ENCODE measurements at places on chromosomes 7 and 10.

- DNase-seq: no peak
These were observed 53.4 kb downstream of the GLRX3 start for GRCh38 chr10:130189608-130190054.

DNA sequence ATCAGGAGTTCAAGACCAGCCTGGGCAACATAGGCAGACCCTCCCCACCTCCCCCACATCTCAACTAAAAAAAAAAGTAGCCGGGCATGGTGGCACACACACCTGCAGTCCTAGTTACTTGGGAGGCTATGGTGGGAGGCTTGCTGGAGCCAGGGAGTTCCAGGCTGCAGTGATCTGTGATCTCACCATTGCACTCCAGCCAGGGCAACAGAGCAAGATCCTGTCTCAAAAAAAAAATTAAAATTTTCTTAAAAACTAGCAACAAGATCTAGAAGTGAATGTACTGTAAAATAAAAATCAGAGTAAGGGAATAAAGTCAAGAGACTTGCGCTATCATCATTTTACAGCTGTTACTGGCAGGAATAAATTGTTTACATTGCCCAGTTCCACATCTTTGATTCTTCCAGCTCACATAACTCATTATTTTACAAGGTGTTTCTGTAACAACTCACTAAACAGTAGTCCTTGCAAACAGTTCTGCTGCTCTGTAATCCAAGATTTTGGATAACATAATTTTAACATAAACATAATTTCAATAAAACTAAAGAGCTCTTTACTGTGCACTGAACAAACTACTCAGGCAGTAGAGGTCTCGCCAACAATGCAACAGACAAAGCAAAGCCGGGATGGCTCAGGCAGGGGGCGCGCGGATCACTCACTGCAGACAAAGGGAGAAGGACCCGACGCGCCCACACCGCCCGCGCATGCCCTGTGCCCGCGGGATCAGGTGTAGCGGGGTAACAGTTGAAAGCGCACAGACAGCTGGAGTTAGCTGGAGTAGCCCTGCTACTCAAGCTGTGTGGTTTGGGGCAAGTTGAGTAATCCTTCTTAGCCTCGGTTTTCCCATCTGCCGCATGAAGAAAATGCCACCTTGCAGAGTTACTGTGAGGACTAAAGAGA lies 73.3 kb upstream of the NFE2L3 start:
- DNase-seq: peak; percentile 74

DNA sequence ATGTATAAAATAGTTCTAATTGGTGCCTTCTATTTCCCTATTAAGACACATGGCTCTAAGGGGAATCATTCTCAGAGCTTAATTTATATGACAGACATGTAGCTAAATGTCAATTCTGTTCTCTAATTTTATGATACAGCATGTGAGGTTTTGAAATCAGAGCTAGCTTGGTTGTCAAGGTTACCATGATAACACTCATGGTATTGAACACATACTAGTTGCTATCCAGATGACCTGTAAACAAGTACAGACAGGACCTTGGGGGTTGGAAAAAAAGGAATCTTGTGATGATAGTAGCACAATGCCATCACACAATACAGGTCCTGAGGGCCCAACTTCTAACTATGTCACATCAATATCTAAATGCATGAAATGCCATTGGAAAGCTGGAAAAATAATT lies 49.2 kb downstream of the RHOBTB1 start:
- DNase-seq: no peak

GRCh38 chr7:151313857-151314256 lies 27.8 kb upstream of the NUB1 start:
- no peak for DNase-seq

- DNase-seq: no peak
These were observed 148.0 kb downstream of the RNF216 start for GRCh38 chr7:5633161-5634106.

DNA sequence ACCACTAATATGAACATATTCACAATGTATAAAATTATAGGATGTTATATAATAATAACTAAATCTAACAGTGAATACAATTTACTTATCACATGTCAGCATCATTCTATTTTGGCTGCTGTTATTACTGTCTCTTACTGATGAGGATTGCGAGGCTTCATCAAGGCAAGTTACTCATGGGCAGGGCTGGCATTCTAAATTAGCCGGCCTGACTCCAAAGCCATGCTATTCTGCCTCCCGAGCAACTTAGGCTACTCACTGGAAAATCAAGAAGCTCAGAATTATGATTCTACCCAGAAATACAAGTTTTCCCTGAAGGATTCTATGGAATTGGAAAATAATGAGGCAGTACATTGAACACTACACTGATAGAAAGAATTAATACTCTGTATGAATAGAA lies 101.7 kb downstream of the ICA1 start:
- DNase-seq: no peak

- DNase-seq: no peak
These were observed 87.9 kb downstream of the SLC37A3 start for GRCh38 chr7:140310337-140311002.

DNA sequence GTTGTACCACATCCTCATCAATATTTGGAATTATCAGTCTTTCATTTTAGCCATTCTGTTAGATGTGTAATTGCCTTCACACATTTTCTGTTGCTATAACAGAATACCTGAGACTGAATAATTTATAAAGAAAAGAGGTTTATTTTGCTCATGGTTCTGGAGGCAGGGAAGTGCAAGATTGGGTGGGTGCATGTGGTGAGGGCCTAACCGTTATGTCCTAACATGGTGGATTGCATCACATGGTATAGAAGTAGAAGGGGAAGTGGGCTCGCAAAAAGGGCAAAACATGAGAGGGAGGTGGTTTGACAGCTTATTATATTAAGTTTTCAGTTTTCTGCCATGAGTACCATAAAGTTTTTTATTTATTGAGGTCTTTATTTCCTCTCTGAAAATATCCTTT lies 452.0 kb downstream of the ARL4A start:
- DNase-seq: no peak

DNA sequence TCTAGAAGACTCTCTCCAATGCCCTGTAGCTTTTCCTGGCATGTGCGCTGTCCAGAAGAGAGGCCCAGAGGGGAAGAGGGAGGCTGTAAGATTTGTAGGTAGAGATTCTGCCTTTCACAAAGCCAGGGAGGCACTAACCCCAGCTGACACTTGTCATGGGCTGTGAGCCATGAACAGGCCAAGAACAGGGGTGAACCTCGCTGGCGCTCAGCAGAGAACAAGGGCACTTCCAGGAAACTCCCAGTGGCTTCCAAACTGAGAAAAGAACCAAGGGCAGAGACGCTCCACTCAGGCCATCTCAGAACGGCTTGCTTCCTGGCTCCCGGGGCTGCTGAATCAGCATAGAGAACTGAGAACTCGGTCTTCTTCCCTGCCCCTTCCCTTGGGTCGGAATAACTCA lies 257.8 kb upstream of the ZNF32 start:
- DNase-seq: no peak

All from CD4-positive, alpha-beta T cell treated with Interleukin-15 for 4 hours (primary cell).